Subcutaneous preadipocyte (primary cell): ENCODE measurements at places on chromosomes 7 and 10. TPM values are rescaled to one million over a fixed set of nuclear protein-coding genes. Genes with fewer than 3 reads are reported as not detected.

Gene AUTS2
- total RNA-seq = 5.9 and 11.7 TPM in 2 replicates

Gene FAM185A
- total RNA-seq = 7.0 and 9.6 TPM in 2 replicates

Gene AKR1C8
- total RNA-seq = not detected in 2 replicates

Gene MGAM2
- total RNA-seq = not detected in 2 replicates

Gene H2BK1
- not detected in 2 replicates for total RNA-seq

Gene CTAGE15
- total RNA-seq = not detected in 2 replicates

Gene CALHM1
- not detected in 2 replicates for total RNA-seq
